Hematopoietic multipotent progenitor cell treated with erythropoietin and hydrocortisone succinate and interleukin-3 and kit ligand, for 4 days (in vitro differentiated cells): ENCODE measurements at places on chromosomes 6 and 20.

GRCh38 chr6:133062077-133062476 is 179.1 kb upstream of the EYA4 start:
- no peak for DNase-seq

DNA sequence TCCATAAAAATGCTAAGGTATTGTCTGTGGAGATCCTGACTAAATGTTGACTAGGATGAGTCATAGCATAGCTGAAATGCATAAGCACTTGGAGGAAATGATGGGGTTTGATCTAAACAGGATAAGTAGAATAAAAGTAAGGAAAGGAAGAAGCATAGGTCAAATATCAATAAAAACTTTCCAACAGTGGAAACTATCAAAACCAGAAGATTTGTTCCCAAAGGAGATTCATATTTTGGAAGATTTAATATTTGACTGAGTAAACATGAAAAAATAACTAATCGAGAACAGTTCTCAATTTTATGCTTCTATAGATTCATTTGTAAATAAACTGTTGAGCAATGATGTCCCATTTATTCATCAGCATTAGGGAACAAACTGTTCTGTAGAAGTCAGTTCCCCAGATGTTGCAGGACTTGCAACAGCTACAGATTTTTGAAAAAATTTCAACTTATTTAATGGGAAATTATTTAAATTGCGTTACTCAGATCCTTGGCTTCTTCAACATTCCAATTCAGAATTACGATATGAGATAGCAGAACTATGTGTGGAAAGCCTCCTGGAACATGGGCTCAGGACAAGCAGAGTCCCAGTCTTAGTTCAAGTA is 133.7 kb upstream of the TBX18 start:
- DNase-seq = no peak

DNA sequence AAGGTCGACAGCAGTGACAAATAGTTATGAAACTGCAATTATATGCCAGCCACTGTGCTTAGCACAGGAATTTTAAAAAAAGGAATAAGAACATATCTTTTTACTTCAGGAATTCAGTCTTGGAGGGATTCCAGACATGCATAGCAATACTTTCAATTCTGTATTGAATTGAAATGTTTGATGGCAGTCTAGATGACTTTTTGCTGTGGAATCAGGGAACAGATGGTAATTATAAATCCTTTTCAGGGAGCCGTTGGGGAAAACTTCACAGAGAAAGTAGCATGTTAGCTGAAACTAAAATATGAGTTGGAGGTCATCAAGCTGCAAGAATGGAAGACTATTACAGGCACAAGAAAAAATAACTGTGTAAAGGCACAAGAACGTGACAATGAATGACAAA is 74.8 kb downstream of the IMPG1 start:
- DNase-seq = no peak

DNA sequence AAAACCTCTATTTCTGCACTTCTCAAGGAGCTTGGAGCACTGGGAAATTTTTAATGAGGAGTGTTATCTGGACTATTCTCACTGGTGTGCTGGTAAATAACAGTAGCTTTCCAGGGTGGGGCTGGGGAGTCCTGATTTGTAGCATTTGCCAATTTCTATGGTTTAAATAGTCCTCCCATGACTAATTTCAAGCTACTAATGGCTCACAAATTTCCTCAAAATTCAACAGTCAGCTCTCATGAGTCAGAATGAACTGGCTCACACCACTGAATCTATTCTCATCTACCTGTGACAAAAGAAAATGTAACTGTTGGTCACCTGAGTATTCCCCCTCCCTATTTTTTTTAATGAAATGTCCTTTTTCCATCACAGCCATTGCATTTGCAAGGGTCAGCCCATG is 449.6 kb downstream of the KIF16B start:
- no peak for DNase-seq

GRCh38 chr6:3960754-3961361 is 111.7 kb downstream of the FAM50B start:
- DNase-seq = no peak

DNA sequence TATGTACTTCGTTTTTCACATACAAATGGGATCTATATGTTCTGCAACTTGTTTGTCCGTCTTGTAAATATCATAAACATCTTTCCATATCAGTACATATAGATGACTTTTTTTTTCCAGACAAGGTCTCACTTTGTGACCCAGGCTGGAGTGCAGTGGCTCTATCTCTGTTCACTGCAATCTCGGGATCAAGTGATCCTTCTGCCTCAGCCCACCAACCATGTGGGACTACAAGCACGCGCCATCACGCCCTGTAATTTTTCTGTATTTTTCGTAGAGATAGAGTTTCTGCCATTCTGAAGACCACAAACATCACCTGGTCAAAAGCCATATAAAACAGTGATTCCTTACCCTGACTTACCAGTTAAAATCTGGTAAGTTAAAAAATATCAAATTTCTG is 37.7 kb upstream of the SYNCRIP start:
- peak; percentile 36 for DNase-seq

- DNase-seq = peak; percentile 65
Measured at GRCh38 chr6:163782436-163783003, 368.0 kb downstream of the QKI start.

- peak; percentile 9 for DNase-seq
Measured at GRCh38 chr20:36402708-36403107, 96.6 kb downstream of the DLGAP4 start.

GRCh38 chr6:27630727-27631608 is 158.1 kb upstream of the ZNF184 start:
- peak; percentile 74 for DNase-seq

DNA sequence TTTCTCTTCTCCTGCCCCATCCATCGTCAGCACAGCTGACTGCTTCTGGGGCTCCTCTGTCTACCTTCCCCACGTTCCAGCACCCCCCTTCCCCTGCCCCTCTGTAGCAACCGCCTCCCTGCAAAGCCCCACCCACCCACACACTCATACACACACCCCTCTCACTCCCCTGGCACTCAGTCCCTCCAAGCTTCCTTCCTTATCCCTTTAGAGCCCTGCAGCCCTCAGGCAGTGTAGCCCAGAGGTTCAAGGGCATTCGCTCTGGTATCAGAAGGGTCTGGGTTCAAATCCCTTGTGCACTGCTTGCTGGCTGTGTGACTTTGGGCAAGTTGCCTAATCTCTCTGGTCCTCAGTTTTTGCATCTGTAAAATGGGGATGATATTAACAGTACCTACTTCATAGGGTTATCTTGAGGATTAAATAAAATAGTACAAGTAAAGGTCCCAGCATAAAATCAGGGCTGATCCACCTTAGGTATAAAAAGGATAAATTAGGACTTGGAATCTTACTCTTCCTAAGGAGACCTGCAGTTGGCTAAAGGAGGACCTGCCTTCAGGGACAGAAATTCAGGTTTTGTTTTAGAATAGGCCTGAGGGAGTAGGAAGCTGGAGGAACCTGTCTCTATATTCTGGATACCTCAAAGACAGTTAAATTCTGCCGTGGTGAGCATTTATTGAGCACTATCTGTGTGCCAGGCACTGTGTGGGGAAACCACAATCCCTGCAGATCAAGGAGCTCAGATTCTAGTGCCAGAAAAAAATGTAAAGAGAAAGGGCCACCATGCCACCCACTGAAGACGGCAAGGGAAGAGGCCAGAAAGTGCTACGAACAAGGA is 94.1 kb downstream of the SNX5 start:
- no peak for DNase-seq

DNA sequence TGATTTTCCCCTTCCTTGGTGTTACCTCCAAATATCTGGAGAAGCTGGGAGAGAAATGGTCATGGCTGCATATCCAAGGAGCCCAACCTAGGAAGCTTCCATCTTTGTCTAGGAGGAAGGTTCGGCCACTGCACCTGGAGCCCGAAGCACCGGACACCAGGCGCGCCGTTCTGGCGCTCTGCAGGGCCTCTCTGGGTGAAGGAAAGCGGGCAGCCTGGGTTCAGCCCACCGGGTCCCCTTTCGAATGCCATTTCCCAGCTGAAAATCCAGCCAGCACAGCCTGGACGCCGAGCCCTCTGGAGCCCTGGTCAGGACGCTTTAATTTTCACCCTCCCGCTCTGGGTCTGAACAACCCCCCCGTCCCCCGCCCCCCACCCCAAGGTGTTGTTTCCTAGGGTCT is 1.2 kb downstream of the LINC00237 start:
- no peak for DNase-seq

- no peak for DNase-seq
Measured at GRCh38 chr6:44040786-44041185, 86.5 kb downstream of the MRPL14 start.

DNA sequence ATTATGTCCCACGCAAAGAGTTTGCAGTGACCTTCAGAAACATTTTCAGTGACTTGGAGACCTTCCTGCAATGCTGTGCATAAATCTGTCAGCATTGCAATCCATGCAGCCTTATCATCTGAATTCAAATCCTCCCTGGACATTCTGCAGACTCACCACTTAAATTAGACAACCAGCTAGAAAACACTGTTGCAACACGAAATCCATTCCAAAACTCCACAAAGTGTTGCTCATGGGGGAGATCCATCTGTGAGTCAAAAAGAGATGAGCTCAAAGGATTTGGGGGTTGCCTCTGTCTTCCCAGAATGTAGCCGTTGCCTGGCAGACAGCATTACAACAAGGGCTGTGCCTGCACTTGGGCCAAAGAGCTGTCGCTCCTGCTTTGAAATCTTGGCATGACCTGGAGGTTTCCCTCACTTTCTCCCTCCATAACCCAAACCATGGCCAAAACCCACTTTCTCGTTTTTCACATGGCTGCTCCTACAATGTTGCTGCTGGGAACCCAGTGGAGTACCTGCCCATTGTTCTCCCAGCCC is 163.5 kb upstream of the CDYL start:
- DNase-seq = no peak

DNA sequence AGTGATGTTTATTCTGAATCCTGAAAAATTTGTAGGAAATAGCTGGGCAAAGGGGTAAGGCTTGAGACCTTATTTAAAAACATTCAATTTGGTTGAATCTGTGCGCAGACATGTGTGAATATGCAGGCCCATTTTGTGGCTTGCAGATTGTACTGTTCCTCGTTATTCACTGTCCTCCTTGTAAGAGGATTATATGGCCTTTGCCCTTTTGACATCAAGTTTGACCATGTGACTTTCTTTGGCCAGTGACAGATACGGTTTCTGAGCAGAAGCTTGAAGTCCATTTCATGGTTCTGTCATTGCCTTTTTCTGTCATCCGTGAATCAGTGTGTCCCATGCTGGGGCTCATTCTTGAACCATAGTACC is 13.4 kb downstream of the AFDN start:
- DNase-seq = no peak
